A172 (cell line): ENCODE measurements at places on chromosomes 6 and 20. TPM values are rescaled to one million over a fixed set of nuclear protein-coding genes. Genes with fewer than 3 reads are reported as not detected.

DNA sequence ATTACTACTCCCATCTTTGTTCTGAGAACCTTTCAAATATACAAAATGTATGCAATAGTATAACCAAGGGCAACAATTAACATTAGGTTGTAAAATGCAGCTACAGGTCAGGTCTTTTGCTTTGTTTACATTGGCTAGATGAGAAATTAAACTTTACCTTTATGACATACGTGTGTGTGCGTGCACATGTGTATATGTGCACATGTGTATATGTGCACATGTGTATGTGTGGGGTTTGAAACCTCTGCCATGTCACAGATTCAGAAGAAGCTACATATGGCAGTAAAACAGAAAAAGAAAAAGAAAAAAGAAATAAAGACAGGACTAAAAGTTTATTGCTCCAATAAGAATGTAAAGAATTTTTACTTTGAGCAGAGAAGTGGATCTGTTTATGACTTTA is 40.6 kb downstream of the BLOC1S5 start:
- DNase-seq, result no peak

DNA sequence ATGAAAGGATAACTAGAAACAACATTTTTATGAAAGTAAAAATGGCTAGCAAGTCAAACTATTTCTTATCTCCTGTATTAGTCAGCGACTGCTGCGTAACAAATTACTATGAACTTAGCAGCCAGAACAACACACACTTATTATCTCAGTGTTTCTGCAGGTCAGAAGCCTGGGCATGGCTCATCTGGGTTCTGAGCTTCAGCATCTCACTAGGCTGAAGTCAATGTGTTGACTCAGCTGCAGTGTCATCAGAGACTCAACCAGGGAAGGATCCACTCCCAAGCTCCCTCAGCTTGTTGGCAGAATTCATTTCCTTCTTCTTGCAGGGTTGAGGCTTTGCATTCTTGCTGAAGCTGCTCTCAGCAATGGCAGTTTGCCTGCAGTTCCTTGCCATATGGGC is 33.2 kb upstream of the IGF2R start:
- no peak for DNase-seq

DNA sequence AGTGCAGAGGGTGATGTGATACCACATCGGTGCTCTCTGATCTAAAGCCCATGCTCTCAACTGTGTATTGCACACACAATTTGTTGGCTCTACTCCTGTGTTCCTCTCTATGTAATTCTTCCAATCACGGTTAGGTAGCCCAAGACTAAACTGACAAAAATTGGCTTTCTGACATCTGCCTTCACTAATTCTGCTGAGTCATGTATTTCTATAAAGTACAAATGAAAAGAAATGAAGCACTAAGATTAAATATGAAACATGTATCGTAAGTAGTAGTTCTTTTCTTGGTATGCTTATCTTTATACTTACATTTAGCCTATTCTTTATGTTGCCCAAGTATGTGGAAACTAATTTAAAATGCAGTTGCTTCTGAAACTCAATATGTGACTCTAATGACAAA is 7.7 kb upstream of the MLIP start:
- no peak for DNase-seq

DNA sequence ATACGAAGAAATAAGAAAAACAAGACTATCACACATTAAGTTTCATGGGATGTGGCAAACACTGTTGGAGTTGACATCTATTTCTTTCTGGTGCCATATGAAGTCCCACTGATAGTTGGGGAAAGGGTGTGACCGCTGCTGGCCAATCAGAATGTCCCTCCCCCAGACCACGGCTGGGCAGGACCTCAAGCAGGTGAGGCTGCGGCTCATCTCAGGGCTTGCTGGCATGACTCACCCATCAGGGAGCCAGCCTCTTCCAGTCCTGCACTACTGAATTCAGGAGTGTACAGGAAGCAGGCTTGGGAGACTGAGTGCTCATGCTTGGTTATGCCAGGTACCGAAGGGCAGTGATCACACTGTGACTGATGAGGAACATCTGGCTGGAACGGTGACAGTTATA is 18.9 kb downstream of the PREP start:
- DNase-seq, result peak; percentile 44

DNA sequence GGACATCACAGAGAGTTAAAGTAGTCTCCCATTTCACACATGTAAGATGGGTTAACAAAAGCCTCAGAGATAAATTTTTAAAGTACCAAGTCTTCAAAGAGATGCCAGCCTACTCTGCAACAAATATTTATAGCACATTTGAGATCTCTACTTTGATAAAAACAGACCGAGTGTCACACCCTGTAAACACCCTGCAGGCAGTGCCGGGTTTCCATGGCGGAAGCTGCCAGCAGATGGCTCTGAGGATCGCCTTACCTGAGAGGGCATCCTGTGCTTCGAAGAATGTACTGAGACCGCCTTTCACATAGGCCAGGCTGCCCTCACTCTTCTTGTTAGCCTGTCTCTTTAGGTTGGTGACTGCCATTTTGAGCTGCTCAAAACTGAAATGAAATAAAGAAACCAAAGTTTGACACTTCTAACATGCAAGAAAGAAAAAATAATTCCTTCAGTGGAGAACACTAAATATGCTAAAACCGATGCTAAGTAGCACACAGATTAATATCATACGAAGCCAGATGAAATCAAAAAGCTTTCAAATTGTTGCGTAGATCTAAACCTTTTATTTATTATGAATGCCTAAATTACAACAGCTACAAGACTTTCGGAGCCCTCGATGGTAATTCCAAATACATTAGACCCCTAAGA is 39.3 kb downstream of the HUS1B start:
- DNase-seq, result no peak

DNA sequence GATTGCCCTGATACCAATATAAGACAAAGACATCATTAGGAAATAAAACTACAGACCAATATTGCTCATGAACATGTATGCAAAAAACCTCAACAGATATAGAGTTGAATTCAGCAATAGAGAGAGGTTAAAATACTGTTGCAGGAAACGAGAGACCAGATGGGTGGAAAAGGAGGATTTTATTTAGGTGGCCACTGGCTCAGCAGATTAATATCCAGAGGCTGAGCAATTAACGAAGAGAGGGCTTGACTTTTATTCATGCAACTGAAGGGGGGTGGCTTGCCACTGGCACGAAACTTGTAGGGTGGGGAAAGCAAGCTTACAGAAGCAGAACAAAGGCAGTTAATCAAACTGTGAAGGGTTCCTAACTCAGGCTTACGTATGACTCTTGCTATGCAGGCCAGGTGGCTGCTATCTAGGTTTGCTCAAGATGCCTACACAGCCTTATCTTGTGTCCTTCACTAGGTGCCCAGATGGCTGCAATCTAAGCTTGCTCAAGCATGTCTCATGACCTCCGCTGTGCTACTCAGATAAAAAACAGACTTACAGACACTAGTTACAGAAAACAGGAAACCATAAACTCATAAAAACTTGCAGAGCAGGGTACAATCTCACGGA is 126.4 kb downstream of the MMUT start:
- DNase-seq, result peak; percentile 42

- DNase-seq, result no peak
Measured at GRCh38 chr6:168603234-168603633, 162.2 kb downstream of the SMOC2 start.

DNA sequence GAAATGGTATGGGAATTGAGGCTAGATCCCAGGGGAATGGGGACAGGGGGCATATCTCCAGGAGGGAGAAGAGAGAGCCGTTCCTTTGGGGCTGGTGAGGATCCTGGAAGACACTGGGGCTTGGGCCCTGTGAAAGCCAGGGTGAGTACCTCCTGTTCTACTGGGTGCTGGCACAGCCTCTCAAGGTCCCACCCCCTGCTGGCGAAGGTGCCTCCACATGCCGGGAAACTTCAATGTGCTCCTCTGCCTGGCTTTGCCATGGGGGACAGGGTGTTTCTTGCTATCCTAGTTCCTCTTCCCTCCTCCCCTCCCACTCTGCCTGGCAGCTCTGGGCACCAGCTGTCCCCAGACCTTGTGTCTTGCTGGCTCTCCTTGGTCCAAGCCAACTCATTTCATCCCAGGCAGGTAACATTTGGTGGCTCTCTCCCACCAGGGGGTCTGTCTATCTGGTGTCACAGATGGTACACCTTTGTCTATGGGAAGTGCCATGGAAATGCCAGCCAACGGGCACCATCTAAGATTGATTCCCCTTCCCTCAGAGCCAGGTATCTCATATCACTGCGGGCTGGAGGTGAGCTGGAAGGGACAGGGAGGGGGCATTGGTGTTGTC is 56.8 kb downstream of the MDGA1 start:
- DNase-seq, result no peak

- DNase-seq, result no peak
Measured at GRCh38 chr6:22099231-22099630, 197.6 kb downstream of the PRL start.

DNA sequence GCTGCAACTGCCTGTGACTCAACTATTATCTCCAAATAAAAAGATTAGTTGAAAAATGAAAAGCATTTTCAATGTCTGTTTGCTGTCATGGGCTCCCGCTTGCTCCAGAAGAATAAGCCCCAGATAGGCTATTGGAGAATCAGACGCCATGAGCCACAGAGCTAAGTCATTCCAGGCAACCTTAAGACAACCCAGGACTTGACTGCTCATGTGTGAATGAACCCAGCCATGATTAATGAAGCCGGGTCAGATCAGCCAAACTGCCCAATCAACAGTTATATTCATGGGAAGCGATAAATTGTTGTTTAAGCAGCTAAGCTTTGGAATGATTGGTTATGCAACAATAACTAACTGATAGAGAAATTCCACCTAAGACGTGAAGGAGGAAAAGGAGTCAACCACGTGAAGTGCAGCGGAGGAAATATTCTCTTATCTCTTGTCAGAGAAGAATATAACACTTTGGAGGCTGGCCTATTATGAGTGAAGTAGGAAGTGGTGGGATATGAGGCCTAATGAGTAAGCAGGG is 64.2 kb downstream of the DOK5 start:
- DNase-seq, result no peak

DNA sequence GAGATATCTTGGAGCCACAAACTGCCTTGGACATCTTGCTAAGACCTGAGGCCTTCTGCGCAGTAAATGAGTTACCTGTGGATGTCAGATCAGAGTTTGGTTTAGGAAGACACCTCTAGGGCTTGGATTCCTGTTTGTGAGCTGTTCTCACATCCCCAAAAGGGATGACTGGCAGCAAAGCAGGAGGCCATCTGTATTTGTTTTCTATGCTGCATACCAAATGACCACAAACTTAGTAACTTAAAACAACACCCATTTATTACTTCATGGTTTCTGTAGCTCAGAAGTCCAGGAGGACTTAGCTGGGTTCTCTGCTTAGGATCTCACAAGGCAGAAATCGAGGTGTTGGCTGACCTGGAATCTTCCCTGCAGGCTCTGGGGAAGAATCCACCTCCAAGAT is 116.7 kb downstream of the UNC5CL start:
- peak; percentile 21 for DNase-seq

DNA sequence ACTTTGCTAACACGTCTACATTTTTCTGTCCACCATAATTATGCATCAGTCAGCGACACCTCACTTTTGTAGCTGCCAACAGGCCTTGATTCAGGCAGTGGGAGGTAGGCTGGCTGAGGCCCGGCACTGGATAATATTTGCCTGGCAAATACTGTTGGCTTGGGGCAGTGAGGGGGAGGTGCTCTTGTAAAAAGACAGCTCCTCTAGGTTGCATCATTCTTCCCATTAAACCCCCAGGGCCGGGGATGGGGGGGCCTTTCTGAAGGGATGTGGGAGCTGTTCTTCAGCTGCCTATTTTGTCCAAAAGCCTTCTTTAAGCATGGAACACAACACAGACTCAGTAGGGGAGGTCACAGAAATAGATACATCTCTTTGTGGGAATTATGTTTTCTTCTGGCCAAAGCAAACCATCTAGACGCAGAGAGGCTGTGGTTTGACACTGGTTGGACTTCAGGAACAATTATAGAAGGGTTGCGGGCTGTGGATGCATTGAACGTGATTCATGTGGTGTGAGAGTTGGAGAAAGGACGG is 338.3 kb upstream of the NT5E start:
- DNase-seq, result no peak

DNA sequence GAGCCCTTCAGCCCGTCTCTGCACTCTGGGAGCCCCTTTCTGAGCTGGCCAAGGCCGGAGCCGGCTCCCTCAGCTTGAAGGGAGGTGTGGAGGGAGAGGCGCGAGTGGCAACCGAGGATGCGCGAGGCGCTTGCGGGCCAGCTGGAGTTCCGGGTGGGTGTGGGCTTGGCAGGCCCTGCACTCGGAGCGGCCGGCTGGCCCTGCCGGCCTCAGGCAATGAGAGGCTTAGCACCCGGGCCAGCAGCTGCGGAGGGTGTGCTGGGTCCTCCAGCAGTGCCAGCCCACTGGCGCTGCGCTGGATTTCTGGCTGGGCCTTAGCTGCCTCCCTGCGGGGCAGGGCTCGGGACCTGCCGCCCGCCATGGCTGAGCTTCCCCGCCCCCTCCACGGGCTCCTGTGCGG is 49.8 kb downstream of the GMPR start:
- no peak for DNase-seq

- no peak for DNase-seq
Measured at GRCh38 chr20:46998477-46999240, 104.0 kb downstream of the EYA2 start.

Gene SPACA1
- total RNA-seq, result not detected in 2 replicates

Gene RAET1L
- total RNA-seq, result 0.69 TPM in 1 of 2 replicates, not detected in the other

Gene GPX5
- not detected in 2 replicates for total RNA-seq

Gene ADGB
- not detected in 2 replicates for total RNA-seq

Gene PRSS35
- total RNA-seq, result 0.90 and 1.3 TPM in 2 replicates

Gene SYTL3
- 1.7 and 2.0 TPM in 2 replicates for total RNA-seq

Gene RIMS1
- not detected in 2 replicates for total RNA-seq

Gene C6orf141
- total RNA-seq, result 21.5 and 33.9 TPM in 2 replicates
